ENCODE measurements at places on chromosomes 2 and 18.

DNA sequence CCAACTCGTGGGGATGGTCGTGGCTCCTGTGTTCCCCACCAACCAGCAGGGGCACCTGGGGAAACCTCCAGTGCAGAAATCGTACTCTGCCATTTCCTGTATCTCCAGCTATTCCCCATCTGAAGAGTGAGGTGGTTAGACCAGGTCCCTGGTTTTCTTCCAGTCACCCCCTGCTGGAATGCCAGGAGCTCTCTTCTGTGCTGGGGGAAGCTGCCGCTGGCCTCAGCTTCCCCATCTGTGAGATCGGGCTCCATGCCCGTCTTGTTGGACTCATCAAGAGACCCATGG, 119.7 kb downstream of the INHBB start:
- DNase-seq = no peak

DNA sequence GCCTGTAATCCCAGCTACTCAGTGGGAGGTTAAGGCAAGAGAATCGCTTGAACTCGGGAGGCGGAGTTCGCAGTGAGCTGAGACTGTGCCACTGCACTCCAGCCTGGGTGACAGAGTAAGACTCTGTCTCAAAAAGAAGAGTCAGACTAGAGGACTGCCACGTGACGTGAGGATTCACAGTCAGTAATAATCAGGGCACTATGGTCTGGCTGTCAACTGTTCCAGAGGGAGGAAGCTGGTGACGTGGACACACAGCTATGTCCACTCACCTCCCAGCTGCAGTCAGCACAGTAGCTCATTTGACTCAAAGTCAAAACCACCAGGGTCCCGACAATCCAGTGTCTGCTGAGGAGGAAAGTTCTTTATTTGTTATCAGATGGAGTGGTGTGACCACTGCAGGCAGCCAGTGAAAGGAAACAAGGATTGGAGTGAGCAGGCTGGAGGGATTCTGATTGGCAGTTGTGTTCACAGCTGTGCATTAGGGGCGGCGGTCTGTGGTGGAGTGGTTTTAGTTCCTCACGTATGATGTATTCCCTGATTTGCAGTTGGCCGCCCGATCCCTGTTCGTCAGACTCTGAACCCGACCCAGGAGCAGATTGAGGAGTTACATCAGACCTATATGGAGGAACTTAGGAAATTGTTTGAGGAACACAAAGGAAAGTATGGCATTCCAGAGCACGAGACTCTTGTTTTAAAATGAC, 37.9 kb downstream of the MOGAT1 start:
- DNase-seq = no peak

- DNase-seq = no peak
Measured at GRCh38 chr2:227597998-227598397, 695 bp upstream of the SCYGR2 start.

GRCh38 chr2:108268001-108268400, 20.7 kb upstream of the SULT1C2 start:
- no peak for DNase-seq

- no peak for DNase-seq
Measured at GRCh38 chr2:43144263-43144662, 82.1 kb downstream of the ZFP36L2 start.

- no peak for DNase-seq
Measured at GRCh38 chr18:68984342-68984741, 186.5 kb downstream of the CCDC102B start.

- no peak for DNase-seq
Measured at GRCh38 chr18:72160510-72161445, 383.4 kb downstream of the CBLN2 start.

- DNase-seq = no peak
Measured at GRCh38 chr2:171568089-171568488, 45.8 kb downstream of the CYBRD1 start.

- DNase-seq = no peak
Measured at GRCh38 chr18:38886861-38887670, 1321.5 kb upstream of the CELF4 start.

GRCh38 chr2:72081451-72081850, 66.2 kb downstream of the CYP26B1 start:
- DNase-seq = no peak

GRCh38 chr2:231894566-231895380, 31.4 kb downstream of the NPPC start:
- DNase-seq = no peak

DNA sequence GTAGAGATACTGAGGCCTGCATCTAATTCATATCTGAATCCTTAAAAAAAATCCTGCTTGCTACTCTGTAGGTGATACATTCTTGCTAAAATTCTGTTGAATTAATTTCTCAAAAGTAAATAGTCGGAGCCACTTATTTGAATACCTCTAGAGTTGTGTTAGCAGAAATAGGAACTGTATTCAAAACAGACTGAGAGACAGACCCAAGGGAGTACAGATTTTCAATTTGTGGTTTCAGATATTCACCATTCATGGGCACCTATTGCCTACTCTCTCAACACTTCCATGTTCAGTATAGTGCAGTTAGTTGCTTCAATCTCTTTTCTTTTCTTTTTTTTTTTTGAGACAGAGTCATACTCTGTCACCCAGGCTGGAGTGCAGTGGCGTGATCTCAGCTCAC, 46.6 kb upstream of the CTLA4 start:
- no peak for DNase-seq

DNA sequence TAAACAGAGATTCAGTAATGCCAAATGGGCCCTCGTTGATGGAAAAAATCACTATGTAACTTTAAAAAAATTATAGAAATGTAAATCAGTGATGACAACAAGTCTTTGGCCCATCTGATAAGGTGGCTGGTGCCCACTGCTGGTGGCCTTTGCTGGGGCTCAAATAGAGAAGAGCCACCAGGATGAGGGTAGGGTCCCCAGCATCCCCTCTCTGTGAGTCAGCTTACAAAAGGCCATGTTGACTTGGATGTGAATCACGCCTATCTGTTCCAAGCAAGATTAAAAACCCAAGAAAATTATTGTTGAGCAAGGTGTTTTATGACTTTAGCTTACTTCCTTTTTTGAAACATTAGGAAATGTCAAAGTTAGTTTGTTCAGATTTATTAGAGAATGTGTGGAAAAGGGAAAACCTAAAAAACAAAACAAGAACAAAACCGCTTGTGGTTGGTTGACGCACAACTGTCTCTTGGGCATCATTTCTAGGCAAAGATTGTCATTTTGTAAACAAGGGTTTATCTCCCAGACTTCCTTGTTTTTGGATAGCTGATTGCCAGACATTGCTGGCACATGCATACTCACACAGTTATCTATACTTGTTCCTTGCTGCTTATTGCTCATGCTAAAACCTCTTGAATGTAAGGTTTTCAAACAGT, 53.7 kb upstream of the ZNF396 start:
- no peak for DNase-seq

DNA sequence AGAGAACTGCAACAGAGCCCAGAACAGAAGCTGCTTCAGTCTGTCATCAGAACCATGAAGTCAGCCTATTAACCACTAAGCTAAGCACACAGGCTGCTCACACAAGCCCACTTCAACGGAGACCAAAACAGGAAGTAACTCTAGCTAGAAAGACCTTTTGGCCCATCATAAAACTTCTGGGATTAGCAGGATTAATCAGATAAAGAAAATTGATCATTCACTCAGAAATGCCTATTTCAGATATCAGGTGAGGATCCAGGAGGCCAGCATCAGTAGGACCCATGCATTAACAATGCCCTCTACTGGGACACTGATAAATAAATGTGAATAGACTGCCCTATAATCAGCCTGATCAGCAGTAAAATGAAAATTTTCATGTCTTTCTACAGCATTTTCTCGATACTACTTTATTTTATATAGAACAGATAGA, 101.4 kb downstream of the WDPCP start:
- DNase-seq = no peak

- no peak for DNase-seq
Measured at GRCh38 chr18:74748809-74749208, 151.1 kb downstream of the ZNF407 start.

DNA sequence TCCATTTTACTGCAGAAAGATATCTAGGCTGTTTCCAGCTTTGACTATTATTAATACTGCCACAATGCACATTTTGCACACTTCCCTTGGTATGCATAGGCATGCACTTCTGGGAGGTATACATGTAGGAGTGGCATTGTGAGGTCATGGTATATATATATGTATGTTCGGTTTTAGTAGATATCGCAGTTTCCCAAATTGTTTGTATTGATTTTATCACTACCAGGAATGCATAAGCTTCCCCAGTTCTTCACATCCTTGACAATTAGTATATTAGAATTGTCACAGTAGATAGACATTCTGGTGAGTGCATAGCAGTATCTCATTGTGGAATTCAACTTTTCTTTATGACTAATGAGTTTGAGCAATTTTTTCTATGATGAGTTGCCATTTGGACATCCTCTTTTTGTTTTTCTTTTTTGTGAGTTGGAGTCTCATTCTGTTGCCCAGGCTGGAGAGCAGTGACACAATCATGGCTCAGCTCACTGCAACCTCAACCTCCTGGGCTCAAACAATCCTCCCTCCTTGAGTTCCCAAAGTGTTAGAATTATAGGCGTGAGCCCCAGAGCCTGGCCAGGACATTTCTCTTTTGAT, 4.2 kb upstream of the GRB14 start:
- no peak for DNase-seq

DNA sequence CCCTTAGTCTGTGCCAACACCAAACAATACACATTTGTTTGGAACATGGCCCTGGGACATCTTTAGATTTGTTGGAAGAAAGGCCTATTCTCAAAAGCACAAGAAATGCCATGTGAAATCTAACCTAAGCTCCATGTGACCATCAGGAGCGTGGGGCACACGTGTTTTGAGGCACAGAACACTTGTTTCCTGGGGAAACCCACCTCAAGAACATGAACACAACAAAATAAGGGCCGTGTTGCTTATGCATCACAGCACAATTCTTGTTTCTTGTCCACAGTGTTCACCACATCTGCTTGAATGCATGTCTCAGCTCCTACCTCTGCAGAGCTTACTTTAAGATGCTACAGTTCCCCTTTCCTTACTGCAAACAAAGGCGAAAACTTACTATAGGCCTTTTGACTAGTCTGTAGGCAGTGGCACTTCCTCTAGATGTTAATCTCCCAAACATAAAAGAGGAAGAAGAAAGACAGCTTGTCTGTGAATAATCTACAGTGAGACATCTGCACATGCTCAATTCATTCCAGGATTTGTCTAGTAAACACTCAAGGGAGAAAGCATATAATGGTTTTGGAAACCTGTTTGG, 165.0 kb downstream of the ANKRD44 start:
- DNase-seq = no peak

GRCh38 chr2:220300806-220301205, 673.4 kb downstream of the SLC4A3 start:
- no peak for DNase-seq

DNA sequence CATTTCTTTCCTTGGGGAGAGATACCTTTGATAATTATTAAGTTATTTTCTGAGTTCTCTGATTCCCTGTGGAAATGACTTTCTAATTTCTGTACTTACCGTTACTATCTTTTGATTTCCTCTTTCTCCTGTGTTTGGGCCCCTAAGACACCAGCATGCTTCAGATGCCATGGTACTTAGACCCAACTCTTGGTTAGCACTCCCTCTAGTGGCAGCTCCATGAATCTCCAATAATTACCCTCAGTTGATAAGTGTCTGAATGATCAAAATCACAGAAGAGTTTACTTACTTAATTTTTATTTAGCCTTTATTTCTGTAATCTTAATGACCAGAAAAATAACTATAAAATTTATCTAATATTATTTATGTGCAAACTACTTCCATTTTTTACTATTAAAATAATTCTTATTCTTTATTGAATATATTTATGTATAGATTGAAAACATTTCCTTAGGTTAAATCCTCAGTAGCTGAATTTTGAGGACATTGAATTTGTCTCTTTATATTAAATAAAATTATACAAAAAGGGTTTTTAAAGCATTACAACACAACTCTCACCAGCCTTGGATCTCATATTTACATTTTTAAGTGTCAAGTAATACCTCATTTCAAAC, 300.4 kb downstream of the KCNS3 start:
- DNase-seq = peak; percentile 36

DNA sequence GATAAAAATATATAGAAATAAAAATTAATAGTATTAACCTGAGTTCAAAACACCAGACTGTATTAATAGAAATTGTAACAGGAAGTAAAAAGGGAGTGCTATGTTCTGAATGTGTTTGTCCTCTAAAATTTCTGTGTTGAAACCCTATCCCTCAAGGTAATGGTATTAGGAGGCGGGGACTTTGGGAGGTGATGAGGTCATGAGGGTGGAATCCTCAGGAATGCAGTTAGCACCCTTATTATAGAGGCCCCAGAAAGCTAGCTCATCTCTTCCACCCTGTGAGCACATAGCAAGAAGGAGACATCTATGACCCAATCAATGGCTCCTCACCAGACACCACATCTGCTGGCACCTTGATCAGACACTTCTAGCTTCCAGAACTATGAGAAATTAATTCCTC, 124.5 kb downstream of the CMPK2 start:
- no peak for DNase-seq

- no peak for DNase-seq
Measured at GRCh38 chr2:188785490-188785889, 188.7 kb upstream of the COL3A1 start.

DNA sequence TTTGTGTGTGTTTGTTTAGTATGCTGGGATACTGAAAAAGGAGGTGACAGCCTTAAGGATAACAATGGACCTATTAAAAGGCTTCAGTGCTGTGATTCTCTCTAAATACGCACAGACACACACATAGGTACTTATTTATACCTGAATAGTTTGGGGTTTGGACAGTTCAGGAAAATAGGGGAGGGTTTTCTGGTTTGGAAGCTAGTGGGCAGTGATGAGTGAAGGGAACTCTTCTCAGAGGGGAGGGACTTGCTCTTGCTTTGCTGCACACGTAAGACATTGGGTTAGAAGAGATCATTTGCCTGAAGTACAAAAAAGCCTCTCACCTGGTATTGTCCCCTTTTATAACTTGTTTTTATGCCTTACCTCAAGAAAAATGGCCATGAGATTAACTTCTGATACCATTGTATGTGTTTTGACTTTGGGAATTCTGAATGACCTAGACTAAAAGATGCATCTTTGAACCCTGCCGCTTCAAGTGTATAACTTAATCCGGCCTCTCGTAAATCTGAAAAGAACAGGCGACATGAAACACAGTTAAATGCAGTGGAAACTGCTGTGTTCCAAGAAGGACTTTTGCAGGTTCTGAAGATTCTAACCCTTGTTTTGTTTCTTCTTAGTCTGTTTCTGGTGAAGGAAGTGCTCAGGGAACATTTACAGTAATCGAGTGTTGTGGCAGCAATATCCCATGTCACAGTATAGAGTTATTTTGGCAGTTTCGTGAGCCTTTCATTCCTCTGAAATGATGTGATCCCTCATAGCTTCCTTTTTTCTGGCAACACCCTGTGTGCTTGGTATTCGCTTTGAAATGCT, 2.5 kb downstream of the CRIM1 start:
- peak; percentile 19 for DNase-seq

GRCh38 chr18:9771977-9772660, 64.0 kb downstream of the RAB31 start:
- DNase-seq = no peak

DNA sequence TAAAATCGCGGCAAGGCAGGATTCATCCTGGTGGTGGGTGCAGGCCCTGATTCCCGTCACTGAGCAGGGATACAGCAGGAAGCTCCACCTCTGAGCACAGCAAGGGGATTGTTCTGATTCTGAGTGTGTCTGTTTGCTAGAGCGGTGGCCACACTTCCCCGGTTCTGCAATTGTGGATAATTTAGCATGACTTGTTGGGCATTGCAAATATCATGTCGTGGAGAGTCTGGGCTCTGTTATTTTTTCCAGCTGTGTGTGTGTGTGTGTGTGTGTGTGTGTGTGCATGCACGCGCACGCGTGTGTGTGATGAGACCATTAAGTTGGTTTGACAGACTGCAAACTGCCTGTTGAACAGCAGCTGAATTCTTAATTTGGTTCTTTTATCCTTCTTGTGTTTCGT, 4.1 kb upstream of the TMEM18 start:
- no peak for DNase-seq

GRCh38 chr2:30039101-30039500, 107.7 kb upstream of the YPEL5 start:
- no peak for DNase-seq
